ENCODE measurements at places on chromosomes 7 and 10.

DNA sequence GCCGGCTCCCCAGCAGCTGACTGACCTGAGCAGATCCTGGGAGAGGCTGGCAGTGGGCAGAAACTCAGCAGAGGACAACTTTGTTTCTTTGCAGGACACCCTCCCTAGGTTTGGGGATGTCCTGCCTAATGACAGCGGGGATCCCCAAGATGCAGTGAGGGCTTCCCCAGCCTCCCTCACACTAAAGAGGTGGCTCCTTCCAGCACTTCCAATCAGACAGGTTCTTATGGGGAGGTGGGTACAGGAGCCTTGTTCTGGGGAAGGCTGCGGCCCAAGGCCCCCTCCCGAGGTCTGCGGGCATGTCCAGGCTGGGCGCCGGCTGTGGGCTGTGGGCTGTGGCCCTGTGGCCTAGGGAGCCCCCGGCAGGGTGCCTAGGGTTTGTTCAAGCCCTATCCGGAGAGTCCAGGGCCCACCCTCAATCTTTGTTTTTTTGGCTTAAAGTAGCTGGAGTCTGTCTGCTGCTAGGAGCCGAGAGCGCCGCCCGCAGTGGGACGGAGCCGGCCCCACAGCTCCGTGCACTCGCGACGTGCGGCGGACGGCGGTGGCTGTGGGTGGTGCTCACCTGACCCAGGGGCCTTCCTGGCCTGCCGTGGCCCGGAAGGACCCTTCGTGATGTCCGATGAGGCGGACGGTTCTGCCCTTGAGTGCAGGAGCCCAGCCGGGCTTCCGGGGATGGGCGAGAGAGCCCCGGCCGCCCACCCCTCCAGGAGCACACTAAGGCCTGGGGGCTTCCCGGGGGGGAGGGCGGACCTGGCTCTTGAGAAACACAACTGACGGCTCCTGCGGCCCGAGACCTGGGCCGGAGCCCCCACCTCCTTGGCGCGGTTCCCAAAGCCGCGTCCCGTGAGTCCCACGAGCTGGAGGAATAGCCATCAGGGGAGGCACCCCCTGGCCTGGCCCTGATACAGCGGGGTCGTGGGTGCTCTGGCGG is 57.2 kb downstream of the PDGFA start:
- DNase-seq: no peak

- no peak for DNase-seq
These were observed 200.6 kb upstream of the COBL start for GRCh38 chr7:51517187-51517586.

DNA sequence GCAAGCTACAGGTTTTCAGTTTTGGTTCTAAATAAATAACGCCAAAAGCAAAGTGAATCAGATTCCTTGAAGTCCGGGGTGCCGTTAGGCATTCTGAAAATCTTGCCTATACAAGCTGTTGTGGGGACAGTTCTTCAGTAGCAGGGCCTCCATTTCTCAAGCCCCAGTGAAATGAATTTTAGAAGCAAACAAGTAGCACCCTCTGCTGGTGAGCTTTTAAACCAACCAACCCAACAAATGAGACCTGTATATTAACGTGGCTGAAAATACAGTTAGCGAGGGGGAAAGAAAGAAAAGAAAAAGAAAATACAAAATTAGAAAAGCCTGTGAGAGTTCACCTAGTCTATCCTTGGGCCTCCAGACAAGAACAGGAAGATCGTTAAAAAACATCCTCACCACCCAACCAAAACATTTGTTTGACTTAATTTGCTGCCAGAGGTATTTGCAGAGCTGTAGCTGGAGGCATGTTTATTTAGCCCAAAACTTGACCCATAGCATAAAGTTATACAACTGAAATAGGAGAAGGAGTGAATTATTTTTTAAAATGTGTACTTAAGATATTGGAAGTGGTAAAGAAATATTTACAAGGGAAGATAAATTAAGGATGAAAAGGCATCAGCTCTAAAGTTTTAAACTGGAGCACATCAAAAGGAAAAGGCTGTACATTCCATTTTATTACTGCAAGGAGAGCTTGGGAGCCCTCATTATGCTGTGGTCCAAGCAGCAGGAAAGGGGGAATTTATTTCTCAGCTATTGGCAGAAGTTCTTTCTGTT is 98.9 kb downstream of the DYNC1I1 start:
- no peak for DNase-seq

DNA sequence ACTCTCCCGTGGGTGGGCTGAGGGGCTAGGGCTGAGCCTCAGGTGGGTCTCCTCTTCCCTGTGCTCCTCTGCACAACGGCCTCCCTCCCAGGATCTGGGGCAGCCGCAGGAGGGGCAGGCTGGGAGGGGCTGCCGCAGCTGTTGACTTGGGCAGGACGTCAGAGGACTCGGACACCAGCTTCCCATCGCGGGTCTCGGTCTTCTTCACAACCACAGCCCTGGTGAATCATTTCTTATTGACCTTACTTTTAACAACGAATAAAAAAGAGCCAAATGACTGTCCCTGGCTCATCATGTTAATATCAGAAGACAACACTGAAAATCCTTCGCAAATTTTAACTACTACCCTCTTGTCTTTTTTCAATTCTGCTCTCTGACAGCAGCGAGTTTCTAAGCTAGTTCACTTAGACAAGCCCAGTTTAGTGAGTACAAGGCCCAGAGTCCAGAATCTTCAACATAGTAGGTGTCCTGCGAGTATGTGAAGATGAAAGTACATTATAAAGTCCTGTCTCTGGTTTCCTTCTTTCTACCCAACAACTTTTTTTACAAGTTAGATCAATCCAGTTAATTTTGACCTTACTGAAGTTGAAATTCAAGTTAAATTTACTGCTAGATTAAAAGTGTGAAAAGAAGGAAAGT is 32.4 kb downstream of the CTNNA3 start:
- no peak for DNase-seq

- no peak for DNase-seq
These were observed 42.7 kb downstream of the PLAU start for GRCh38 chr10:73953665-73954064.

GRCh38 chr10:116961406-116962251 is 43.4 kb downstream of the SHTN1 start:
- no peak for DNase-seq

GRCh38 chr7:121305109-121305508 is 23.7 kb upstream of the WNT16 start:
- no peak for DNase-seq

DNA sequence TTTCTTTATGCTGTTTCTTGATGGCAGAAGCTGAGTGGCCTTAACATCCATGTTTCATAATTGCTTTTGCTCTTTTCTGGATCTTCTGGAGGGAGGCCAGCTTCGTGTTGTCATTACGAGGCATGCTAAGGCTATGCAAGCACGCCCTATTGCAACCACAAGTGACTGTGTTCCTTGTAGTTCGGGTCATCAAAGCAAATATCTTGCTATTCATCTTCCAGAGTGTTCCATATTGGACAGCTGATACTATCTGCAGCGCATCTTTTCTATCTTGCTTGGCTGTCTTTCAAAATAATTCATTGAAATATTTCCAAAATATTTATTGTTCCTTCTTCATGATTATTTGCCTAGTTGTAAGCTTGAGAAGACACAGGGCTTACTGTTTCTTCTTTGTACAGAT is 5.0 kb downstream of the EPHB6 start:
- DNase-seq: no peak

DNA sequence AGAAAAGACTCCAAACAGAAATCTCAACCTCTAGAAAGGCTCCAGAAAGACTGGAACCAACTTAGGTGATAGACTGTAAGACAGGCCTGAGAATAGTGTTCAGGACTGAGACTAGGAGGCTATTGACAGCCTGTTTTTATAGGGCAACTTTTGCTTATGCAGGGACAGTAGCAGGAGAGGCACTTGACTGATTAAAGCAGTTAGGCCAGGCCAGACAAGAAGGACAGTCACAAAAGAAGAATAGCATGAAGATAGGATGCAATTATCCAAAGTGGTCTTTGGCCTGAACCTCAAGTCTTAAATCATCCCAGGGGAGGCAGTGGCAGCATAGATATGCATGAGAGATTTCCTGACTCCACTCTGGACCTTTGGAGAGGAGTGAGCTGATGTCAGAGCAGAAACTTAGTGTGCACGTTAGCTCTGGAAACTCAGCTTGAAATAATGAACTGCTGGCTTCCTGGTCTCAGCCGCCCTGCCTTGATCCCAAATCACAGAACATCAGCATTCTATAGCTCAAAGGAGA is 290.6 kb downstream of the SORCS3 start:
- no peak for DNase-seq

DNA sequence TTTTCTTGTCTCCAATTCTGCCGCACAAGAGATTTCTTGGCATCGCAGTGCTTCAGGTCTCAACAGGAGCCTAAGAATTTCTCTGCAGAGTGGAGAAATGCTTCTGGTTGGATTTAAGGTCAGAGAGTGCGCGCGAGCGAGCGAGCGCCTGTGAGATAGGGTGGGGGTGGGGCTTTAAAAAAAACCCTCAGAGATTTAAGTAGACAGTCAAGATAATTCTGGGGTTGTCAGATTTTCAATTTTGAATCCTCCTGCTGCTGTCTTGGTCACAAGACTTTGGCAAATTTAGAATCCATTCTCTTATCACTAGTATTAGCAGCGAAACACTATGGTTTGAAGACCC is 49.7 kb downstream of the CPEB3 start:
- no peak for DNase-seq

DNA sequence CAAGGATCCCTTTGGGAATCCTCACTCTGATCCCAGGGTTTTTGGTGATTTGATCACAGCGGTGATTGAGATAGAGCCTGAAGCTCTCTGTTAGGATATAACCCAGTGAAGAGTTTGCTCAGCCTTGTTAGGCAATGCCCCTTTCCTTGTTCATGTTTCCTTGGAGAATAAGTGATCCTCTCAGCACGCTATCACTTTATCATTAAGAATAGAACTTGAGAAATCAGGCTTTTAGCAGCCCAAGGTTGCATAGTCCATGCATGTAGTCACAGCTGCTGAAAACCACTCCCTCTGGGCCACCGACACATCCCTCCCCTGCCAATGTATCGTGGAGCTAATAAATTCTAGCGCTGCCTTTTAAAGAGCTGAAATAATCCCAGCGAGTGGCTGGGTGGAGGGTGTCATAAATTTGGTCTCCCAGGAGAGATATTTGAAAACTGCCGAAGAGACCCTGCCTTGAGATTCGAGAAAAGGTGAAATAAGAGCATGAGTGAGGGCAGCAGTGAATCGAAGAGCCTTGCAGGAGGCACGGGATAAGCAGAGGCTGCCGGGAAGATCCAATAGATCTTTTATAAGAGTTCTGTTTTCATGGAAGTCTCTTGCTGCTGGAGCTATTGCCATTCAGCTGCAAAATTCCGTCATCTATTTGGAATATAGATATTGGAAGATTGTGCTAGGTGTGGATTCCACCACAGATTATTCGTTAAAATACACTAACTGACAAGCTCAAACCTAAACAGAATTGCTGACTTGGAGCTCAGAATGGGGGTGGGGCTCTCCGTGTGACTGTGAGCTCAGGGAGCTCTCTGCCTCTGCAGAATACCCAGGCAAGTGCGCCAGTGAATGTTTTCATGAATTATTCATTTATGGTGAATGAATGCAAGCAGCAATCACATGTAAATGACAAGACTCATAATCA is 249.8 kb downstream of the TRIL start:
- no peak for DNase-seq

GRCh38 chr10:17443707-17444387 is 10.5 kb downstream of the ST8SIA6 start:
- no peak for DNase-seq

DNA sequence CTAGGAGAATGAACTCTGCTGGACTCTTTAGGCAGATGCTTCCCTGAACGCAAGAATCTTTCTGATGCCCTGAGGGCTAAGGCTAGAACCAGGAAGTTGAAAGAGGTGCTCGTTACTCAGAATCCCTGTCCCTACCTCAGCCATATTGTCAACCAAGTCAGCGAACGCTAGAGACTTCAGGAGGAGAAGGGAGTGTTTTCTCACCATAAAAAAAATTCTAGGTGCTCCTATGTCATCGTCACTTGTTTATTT is 359.4 kb downstream of the PRPF18 start:
- DNase-seq: no peak

- no peak for DNase-seq
These were observed 33.9 kb downstream of the CACUL1 start for GRCh38 chr10:118720685-118721538.

DNA sequence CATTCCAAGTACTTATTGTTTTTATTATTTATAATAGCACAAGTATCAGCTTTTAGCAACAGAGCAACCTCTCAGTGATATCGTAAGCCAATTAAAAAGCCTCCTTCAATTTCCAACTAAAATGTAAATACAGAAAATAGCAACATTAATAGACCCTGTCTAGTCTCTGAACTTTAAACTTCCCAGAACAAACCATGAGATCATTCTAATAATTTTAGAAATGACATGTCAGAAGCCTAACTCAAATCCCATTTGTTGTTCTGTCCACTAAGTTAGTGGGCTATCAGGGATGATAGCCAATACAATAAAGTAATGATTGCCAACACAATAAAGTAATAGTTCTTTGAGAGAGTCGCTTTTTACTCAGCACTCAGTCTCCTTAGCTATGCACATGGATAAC is 22.3 kb upstream of the LRRN3 start:
- no peak for DNase-seq

- DNase-seq: no peak
These were observed 41.1 kb downstream of the PPP1R3C start for GRCh38 chr10:91591797-91592174.

- no peak for DNase-seq
These were observed 90.5 kb downstream of the CDC14C start for GRCh38 chr7:49014870-49015269.

DNA sequence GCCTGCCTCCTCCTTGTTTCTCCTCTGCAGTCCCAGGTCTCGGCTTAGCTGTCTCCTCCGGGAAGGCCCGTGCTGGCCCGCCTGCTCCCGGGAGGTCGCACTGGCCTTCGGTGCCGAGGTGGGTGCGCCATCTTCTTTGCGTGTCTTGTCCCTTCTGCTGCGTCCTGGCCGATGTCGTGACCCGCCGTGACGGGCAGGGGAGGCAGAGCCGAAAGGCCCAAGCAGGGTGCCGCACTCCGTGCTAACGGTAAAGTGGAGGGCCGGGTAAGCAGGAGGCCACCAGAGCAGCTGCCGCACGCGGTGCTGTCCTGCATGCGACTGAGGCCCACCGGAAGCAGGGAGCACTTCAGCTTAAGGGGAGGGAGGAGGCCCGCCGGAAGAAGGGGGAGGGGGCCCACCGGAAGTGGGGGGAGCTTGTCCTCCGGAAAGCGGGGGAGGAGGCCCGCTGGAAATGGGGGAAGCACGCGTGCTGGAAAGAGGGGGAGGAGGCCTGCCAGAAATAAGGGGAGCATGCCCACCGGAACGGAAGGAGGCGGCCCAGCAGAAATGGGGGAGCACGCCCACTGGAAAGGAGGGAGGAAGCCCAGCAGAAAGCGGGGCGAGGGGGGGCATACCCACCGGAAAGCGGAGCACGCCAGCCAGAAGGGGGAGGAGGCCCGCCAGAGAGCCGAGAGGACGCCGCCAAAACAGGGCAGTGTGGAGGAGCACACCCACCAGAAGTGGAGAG is 71.4 kb downstream of the PROSER2 start:
- no peak for DNase-seq

GRCh38 chr7:53302496-53303246 is 267.2 kb downstream of the POM121L12 start:
- no peak for DNase-seq

GRCh38 chr10:98006266-98006665 is 24.2 kb downstream of the CRTAC1 start:
- no peak for DNase-seq

Measured in stimulated activated CD4-positive, alpha-beta T cell treated with anti-CD3 and anti-CD28 coated beads, Interleukin-15, amount 100 ng/mL, for 1 hour (primary cell).